Stimulated activated CD4-positive, alpha-beta T cell treated with anti-CD3 and anti-CD28 coated beads, Interleukin-1b, Interleukin-23, amount 100 ng/mL, for 48 hours (primary cell): ENCODE measurements at places on chromosomes 2 and 18.

DNA sequence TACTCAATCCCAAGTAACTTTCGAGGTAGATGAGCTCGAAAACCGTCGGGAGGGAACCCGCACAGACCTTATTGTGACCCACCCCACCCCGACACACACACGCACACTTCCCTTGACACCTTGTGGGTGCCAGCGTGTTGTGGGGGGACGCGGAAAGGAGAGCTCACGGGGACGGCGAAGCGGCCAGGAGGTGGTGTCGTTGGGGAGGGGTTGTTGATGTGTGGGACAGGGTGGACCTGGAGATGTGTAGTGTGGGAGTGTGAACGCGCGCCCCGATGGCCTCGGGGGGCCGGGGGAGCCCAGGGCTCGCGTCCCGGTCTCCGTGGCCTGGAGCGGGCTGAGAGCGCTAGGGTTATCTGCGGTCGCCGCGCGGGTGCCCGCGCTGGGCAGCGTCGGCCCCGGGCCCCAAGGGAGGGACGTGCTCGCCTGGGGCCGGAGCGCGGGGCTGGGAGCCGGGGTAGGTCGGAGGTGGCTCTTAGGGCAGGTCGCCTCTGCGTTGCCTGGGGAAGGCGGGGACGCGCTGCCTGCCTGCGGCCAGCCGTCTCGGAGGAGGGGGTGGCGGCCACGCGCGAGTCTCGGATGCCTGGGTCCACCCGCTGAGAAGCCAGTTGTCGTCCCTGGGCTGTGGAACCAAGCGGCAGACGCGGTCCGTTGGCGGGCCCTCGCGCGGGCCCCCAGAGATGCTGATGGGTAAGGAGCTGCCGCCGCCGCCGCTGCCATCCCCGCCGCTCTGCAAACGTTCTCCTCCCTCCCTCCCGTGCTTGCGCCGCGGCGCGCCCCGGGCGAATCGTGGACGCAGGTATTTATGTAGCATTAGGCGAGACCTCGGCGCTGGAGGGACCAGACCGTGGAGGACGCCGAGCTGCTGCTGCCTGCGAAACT, 1.6 kb downstream of the KLHL29 start:
- no peak for DNase-seq

- DNase-seq = no peak
Measured at GRCh38 chr2:72141032-72141645, 6.5 kb downstream of the CYP26B1 start.

GRCh38 chr2:8534729-8535468, 147.0 kb upstream of the ID2 start:
- DNase-seq = no peak

GRCh38 chr2:196651387-196652094, 12.0 kb downstream of the CCDC150 start:
- no peak for DNase-seq

- DNase-seq = no peak
Measured at GRCh38 chr2:182541268-182541667, 114.4 kb upstream of the PDE1A start.

GRCh38 chr2:48080534-48081316, 174.4 kb upstream of the FBXO11 start:
- DNase-seq = no peak
